ENCODE measurements at places on chromosomes 13 and 19.

DNA sequence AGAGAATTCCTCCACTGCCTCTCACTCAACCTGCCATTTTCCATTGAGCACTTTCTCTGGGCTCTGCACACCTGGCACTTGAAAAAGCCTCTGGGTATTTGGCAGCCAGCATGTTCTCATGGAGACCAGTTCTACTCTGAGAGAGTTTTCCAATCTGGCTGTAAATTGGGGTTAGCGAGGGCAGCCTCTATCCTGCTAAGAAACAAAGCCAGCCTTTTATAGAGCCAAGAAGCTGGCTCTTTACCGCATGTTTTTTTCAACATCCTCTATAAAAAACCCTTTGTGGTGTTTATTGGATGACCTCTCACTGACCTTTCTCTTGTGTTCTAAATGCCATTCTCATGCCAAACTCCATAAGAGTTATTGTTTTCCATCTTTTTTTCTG, 52.6 kb upstream of the RCBTB2 start:
- peak; percentile 66 for DNase-seq

DNA sequence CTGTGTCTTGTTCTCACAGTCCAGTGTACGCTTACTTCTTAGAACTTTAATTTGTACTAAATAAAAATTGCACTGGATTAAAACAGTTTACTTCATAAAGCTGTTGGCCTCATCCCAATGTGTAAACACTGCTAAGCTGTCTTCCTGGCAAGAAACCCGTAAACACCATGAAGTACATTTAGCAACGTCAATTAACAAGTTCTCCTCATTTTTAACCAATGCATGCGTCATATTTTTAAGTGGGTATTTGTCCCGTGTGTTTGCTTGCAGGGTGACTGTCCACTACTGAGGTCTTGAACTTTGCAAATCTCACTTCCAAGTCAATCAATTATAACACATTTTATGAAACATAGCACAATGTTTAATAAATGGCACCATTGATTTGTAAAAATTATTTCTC, 28.2 kb downstream of the LAIR2 start:
- DNase-seq = no peak

- DNase-seq = no peak
Observed at GRCh38 chr19:52258426-52258825, 11.0 kb upstream of the ZNF766 start.

DNA sequence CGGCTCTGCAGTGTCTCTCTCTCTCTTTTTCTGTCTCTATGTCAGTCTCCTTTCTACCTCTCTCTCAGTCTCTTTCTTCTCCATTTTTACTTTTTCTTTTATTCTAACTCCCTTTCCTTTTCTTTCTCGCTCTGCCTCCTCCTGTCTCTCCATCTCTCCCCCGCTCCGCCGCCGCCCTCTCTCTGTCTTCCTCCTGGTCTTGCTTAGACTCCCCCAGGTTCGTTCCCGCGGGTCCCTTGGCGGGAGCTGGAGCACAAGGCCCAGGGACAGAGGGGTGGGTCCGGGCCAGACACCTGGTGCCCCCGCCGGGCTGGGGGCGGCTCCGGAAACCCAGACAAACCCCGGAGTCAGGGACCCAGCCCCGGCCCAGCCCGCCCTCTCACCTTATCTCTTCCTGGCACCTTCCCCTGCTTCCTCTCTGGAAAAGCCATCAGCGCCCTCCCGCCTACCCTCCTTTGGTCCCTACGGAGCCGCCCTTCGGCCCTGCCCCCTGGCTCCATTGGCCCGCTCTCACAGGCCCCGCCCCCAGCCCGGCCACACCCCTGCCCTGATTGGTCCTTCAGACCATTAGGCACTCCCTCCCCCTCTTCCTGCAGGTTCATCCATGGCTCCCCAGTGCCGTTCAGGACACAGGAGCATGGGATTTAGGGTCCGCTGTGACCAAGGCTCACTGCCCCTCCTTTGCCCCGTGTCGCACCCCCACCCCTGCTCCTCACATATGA, 15.4 kb upstream of the NOP53 start:
- DNase-seq = peak; percentile 84

GRCh38 chr19:43651758-43652545, 12.3 kb upstream of the CADM4 start:
- DNase-seq = peak; percentile 72

DNA sequence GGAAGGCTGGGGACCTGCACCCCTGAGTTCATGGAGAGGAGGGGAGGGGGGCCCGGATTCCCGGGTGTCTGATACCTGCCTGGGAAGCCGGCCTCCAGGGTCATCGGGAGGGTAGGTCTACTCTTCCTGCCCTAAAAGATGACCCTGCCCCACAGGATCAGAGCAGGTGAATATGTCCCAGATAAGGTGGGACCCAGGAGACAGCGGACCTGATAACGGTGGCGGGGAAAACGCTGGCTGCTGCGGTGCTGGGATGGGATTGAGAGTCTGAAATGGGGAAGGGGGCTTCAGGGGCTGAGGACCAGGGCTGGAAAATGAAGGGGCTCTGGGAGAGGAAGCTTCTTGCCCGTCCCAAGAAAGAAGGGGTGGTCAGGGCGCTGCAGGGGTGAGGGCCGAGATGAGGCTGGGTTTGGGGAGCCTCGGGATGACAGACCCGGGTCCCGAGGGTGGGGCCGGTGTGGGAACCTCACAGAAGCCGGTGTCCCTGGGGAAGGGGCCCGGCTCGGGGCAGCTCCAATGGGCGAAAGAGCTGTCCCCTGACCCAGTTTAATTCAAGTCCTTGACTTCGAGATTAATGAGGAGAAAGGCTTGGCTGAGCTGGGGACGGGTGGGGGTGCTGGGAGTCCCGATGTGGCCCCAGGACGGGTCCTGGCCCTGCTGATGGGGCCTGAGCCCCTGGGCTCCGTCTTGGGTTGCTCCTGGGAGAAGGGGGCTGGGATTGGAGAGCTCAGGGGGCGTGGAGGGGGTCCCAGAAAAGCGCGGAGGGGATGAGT, 823 bp downstream of the TTYH1 start:
- no peak for DNase-seq

GRCh38 chr19:14237014-14237941, 31.3 kb upstream of the ADGRL1 start:
- DNase-seq = no peak

DNA sequence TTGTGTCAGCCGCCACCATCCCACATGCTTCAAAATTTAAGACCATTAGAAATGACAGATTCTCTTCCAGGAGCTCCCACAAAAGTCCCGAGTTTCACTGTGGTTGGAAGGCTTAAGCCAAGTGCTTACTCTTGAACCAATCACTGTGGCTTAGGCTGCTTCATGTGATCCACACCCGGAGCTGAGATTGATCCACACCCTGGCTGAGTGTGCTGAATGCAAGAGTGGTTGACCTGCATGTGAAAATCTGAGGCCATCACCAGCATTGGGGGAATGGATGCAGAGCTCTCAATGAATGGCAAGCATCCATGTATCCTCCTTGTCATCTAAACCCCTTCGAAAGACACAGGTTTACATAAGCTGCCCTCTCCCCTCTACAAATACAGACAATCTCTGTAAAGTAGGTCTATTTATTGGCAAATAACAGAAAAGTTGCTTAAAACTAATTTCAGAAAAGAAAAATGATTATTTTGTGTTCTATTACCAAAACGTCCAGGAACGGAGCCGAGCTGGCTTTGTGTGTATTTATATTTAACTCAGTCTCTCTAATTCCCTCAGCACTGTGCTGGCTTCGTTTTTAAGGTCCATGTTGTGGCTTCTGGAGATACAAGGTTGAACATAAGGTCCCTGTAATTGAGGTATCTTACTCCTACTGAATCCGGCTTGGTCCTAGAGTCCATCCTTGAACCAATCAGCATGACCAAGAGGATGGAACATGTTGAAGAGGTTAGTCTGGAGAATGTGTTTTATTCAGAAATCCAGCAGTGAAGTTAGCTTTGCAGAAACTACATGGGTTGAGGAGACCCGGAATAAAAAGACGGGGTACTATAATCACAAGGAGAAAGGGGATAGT, 332.4 kb downstream of the LIG4 start:
- DNase-seq = no peak

- no peak for DNase-seq
Observed at GRCh38 chr13:23824371-23824770, 64.8 kb downstream of the MIPEP start.

GRCh38 chr19:12596485-12596884, 14.1 kb downstream of the ZNF490 start:
- DNase-seq = no peak

DNA sequence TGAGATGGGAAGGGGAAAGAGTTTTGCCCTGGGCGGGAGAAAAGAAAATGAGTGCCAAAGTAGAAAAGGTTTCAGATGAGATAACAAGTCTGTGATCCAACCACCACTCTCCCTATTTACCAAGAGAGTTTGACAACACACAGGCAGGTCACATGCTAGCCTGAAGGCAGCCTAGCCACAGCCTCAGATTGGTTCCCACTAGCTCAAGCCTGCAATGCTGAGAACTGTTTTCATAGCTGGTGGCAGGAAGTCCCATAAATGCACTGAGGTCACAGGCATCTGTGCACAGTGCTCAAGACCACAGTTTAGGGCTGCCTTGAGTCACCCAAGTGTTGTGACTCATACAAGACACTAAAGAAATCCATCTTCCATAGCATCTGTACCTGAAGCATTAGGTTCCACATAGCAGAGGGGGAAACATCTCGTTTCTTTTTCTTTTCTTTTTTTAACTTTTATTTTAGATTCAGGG, 18.5 kb upstream of the POP4 start:
- peak; percentile 28 for DNase-seq

DNA sequence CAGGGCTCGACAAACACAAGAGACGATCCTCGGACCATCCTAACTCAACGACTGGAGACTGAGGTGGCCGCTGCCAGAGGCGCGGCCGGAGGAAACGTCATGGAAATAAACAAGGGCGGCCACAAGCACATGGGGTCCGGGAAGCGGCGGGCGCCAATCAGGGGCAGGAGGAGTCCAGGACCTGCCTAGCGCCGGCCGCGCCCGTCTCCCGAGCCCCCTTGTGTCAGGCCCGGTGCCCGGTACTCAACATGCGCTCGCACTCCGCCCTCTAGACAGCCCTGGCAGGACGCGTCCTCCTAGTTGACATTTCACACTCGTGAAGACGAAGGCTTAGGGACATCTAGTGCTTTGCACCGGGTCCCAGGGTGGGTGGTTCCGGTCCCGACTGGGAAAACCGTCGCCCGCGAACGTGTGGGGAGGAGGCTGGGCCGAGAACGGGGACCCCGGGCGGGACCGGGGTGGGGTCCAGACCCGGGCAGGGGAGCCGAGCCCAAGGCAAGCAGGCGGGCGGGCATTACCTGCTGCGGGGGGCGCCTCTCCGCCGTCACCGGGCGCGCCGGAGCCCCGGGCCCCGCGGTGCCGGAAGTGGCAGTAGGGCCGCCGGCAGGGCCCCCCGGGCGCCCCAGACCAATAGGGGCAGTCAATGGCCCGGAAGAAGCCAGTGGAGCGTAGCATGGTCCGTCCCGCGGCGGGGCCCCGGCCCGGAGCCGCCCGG, 442 bp downstream of the REXO1 start:
- DNase-seq = no peak

DNA sequence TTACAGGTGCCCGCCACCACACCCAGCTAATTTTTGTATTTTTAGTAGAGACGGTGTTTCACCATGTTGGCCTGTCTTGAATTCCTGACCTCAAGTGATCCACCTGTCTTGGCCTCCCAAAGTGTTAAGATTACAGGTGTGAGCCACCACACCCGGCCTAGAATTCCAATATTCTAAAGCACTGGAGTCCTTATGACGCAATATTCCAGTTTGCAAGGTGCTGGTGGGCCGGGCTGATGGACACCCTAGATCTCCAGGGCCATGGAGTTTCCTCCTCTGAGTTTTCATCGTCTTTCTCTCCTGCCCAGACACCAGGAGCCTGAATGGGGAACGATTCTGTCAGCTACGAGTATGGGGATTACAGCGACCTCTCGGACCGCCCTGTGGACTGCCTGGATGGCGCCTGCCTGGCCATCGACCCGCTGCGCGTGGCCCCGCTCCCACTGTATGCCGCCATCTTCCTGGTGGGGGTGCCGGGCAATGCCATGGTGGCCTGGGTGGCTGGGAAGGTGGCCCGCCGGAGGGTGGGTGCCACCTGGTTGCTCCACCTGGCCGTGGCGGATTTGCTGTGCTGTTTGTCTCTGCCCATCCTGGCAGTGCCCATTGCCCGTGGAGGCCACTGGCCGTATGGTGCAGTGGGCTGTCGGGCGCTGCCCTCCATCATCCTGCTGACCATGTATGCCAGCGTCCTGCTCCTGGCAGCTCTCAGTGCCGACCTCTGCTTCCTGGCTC, 8.5 kb upstream of the DHX34 start:
- DNase-seq = no peak

DNA sequence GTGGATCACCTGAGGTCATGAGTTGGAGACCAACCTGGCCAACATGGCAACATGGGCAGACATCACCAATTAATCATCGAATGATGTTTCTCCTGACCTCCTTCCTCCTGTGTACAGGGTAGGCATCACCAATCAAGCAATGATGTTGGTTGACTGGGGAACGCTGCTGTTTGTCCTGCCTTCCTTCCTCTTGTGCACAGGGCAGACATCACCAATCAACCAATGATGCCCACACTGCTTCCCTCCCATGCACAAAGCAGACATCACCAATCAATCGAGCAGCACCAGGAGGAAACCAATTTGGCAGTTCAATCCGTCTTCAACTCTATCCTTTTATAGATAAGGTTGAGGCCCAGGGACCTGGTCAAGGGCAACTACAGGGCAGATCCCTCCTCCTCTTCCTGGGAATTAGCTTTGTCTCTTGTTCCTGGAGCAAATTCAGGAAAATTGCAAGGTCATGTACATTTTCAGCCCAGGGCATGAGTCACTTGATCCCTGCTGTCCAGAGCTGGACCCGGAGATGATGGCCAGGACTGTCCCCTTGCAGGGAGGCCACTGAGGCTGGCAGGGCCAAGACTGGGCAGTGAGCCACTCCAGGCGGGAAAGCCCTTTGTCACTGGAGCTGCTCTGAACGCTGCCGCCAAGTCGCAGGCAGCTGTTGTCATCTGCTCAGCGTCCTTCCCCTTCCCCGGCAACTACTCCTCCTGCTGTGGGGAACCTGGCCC, 5.3 kb upstream of the CSNK1G2 start:
- DNase-seq = no peak

GRCh38 chr13:84640691-84641090, 758.4 kb upstream of the SLITRK1 start:
- DNase-seq = no peak

DNA sequence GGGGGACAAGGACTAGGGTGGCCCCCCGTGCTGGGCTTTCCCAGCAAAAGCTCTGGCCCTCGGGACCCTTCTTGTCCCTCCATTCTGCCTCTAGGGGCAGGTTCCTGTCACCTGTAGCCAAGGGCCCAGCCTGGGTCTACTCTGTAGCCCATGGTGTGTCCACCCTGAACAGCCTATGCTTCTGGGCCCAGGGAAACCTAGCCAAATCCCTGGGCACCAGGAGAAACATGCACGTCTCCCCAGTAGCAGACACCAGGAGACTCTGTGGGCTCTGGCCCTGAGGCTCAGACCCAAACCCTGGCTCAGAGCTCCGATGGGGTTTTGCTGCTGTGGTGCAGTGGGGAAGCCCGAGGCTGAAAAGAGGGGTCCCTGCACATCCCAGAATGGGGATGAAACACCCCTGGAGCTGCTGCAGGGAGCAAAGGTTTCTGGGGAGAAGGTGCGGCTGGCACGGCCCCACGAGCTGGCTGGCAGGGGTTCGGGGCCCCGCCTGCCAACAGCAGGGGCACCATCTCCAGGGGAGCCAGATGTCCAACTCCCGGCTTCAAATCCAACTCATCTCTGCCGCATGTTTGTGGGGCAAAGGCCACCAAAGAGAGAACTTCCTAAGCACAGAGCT, 18.2 kb downstream of the CEBPG start:
- no peak for DNase-seq

- DNase-seq = no peak
Observed at GRCh38 chr13:43077461-43077860, 54.1 kb downstream of the DNAJC15 start.

- no peak for DNase-seq
Observed at GRCh38 chr13:112362021-112362420, 14.1 kb upstream of the SPACA7 start.
